ENCODE measurements at places on chromosomes 7 and 10.

- no peak for DNase-seq
Measured at GRCh38 chr10:68403701-68404100, 3.4 kb downstream of the RUFY2 start.

DNA sequence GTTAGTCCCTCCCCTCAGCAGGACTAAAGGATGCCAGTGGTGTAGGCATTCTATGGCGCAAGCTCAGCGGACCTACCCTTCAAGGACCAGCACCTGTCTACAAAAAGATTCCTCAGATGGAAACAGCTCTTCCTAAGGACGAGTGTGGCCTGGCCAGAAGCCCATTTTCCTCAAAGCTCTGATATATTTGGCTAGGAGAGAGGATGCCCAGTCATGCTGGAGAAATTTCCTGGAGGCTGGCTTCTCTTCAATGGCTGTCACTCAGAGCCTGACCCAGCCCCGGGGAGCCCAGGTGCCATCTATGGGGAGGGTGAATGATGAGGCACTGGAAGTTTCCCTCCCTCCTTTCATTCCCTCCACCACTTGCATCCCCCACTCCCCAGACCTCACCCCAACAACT is 111.5 kb downstream of the PLXNA4 start:
- DNase-seq: no peak

GRCh38 chr7:44291066-44291732 is 34.2 kb downstream of the CAMK2B start:
- peak; percentile 1 for DNase-seq

DNA sequence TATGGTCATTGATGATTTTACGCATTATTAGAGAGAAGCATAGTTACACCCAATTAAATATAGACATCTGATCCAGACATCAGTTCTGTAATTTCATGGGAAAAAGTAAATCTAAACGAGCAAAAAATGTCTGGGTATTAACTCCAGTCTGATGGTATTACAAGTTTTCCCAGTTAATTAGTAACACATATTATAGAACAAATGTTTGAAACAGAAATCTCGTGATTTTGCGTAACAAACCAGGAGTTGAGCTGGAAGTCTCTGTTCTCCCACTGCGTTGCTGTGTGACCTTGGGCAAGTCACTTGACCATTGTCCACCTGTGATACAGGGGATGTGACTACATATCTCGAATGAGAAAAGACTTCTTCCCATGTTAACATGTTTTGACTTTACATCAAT is 43.3 kb downstream of the RBM20 start:
- no peak for DNase-seq

- DNase-seq: peak; percentile 70
Measured at GRCh38 chr10:62373995-62374861, at the start of gene ZNF365. TSS of gene ZNF365 (plus strand) at chr10:62374369. CDS start at chr10:62376194, 1,825 bp downstream.

- no peak for DNase-seq
Measured at GRCh38 chr10:9331583-9332008, 1277.1 kb downstream of the GATA3 start.

- no peak for DNase-seq
Measured at GRCh38 chr10:90327611-90328010, 530.2 kb downstream of the HTR7 start.

- no peak for DNase-seq
Measured at GRCh38 chr10:80503584-80504157, 34.0 kb upstream of the SH2D4B start.

DNA sequence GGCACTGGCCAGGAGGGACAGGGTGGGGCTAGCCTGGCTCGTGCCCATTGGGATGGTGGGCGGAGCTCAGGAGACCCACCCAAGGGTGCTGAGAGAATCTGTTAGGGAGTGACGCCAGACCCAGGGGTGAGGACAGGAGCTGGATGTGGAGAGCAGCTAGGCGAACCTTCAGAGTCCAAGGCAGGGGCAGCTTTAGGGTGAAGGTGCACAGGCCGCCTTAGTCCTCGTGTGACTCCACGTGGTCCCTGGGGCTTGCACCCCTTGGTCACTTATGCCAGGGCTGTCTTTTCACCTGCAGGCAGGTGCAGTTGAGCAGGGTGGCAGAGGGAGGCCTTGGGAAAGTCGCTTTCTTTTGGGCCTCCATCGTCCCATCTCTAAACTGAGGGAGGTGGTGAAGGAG is 4.3 kb downstream of the RAMP3 start:
- DNase-seq: no peak

All from activated CD4-positive, alpha-beta T cell treated with anti-CD3 and anti-CD28 coated beads for 36 hours (primary cell).